ENCODE measurements at places on chromosomes 2 and 18.
A peak's percentile ranks its signal among the peaks of the same experiment; 100 is the strongest.

GRCh38 chr2:22153931-22154613, 1030.3 kb downstream of the TDRD15 start:
- no peak overlapping the region for H3K27ac ChIP-seq
- no peaks in the 10 kb centered on the region for H3K36me3 ChIP-seq
- no peak for DNase-seq
- H3K4me3 ChIP-seq, result no peak overlapping the region

- no peaks in the 10 kb centered on the region for H3K27me3 ChIP-seq
- DNase-seq, result no peak
- no peaks in the 10 kb centered on the region for H3K4me1 ChIP-seq
- no peaks in the 10 kb centered on the region for H3K36me3 ChIP-seq
- no peak overlapping the region for H3K4me3 ChIP-seq
- H3K27ac ChIP-seq, result no peak overlapping the region
Measured at GRCh38 chr2:234986876-234987720, 35.3 kb downstream of the SH3BP4 start.

- H3K4me3 ChIP-seq, result peak within 1 kb of the TSS; percentile 47
- peaks cover 61% of the 10 kb centered on the region for H3K4me1 ChIP-seq
- H3K36me3 ChIP-seq, result no peaks in the 10 kb centered on the region
- DNase-seq, result no peak
Measured at GRCh38 chr2:72917138-72917876, at the start of gene EMX1. Gene EMX1, plus strand, starts transcription at chr2:72917519. Its CDS starts 334 bp downstream, at chr2:72917853.

DNA sequence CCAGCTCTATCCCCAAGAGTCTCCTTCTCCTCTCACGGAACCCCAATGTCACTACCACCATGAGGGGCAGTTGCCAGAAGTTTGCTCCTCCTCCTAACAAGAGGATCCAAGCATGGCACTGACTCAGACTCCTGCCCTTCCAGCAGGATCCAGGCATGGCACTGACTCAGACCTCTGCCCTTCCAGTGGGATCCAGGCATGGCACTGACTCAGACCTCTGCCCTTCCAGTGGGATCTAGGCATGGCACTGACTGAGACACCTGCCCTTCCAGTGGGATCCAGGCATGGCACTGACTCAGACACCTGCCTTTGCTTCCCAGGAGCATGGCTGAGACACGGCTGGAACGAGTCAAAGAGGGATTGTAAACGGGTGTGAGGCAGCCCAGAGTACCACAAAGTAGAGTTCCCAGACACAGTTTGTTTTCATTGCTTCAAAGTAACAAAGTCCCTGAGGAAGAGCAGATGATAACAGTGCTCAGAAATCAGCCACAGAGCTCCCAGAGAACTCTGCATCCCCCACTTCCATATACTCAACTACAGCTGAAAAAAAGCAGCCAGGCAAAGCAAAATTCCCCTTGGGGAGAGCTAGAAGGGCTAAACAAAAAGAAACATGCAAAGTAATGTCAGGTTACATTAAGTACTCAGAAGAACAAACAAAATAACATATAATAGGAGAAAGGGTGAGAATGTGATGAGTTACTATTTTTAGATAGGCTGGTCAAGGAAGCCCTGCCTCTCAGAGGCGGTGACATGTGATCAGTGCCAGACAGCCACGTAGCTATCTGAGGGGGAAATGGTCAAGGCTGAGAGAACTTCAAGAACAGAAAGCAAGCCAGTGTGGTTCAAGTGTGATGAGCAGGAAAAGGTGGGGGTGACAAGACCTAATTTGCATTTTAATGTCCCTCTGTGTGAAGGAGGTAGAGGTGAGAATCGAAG, 3.0 kb downstream of the BUB1 start:
- H3K27ac ChIP-seq, result no peak overlapping the region
- H3K27me3 ChIP-seq, result no peaks in the 10 kb centered on the region
- peaks cover 16% of the 10 kb centered on the region for H3K4me1 ChIP-seq
- no peak for DNase-seq

GRCh38 chr2:241344925-241345651, 11.0 kb upstream of the FARP2 start:
- no peak for DNase-seq
- peaks cover 46% of the 10 kb centered on the region for H3K36me3 ChIP-seq
- H3K27me3 ChIP-seq, result no peaks in the 10 kb centered on the region
- H3K27ac ChIP-seq, result no peak overlapping the region

DNA sequence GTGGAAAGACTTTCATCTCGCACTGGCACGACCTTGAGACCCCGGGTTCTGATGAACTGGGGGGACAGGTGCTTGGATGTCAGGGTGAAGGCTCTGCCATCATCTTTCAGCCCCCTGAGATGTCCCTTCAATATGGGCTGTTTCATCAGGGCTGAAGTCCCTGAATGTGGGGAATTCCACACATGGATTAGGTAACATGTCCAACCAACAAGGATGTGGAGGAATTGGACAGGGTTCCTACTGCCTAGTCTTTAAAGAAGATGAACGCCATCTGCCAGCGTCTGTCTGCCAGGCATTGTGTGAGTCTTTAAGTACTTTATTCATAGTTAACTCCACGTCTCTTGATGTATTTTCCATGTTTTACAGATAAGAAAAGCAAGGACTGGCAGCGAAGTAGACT, 5.9 kb upstream of the GRHL1 start:
- H3K27me3 ChIP-seq, result no peaks in the 10 kb centered on the region
- no peaks in the 10 kb centered on the region for H3K36me3 ChIP-seq
- H3K4me1 ChIP-seq, result no peaks in the 10 kb centered on the region
- DNase-seq, result no peak

- no peaks in the 10 kb centered on the region for H3K4me1 ChIP-seq
- H3K4me3 ChIP-seq, result no peak overlapping the region
- no peaks in the 10 kb centered on the region for H3K27me3 ChIP-seq
- H3K36me3 ChIP-seq, result no peaks in the 10 kb centered on the region
Measured at GRCh38 chr2:177906041-177906718, 166.4 kb downstream of the PDE11A start.

DNA sequence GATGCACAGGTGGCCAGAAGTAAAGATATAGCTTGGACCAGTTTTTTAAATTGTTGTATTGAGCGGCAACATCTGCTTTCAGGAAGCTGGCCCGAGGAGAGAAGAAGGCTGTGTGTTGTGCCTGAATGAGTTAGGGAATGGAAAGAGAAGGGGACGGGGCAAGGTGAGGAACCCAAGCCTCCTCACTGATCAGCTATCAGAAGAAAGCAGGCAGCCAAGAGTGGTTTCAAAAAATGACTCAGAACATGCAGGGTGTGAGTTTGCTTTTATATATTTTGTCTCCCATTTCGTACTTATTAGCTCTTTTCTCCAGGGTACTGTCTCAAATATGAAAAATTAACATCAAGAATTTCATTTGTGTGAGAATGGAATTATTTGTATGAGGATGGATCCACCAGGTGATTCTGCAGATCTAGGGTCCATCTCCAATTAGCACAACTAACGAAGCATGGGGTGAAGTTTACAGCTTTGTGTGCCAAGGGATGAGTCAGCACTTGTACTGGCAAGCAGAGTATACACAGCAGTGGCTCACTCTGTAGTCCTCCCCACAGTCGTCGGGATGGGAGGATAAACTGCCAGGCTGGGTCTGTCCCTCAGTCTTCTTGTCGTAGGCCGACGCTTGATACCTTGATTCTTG, 175.7 kb downstream of the PIEZO2 start:
- H3K36me3 ChIP-seq, result no peaks in the 10 kb centered on the region
- DNase-seq, result no peak
- no peaks in the 10 kb centered on the region for H3K4me1 ChIP-seq
- no peak overlapping the region for H3K27ac ChIP-seq

DNA sequence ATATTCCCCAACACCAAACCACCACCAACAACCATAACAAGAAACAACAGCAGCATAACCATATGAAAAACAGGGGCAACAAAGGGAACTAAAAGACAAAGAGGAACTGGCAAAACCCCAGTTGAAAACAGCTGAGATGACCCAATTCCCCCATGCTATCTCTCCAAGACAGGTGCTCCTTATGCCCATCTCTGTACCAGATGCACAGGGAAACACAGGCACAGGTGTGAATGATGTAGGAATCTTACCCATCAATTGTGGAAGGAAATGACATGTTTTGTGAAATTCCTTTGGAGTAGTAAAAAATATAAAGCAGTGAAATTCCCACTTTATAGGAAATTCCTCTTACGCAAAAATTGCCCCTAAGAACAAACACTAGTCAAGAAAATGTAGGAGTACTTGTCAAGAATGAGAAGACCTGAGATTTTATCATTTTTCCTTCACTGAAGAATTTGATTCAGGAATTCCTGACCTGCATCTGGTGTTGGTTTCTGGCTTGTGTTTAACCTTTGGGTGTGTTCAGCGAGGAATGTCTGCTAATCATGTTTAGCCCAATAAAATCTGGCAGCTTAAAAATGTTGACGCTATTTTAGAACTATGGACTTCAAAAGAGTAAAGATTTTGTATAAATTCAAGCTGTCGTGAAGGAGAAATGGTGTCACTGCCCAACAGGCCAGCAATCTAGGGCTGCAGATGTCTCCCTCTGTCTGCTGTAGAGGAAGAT, 67.7 kb upstream of the ARHGAP28 start:
- no peak overlapping the region for H3K4me3 ChIP-seq
- H3K27ac ChIP-seq, result no peak overlapping the region
- H3K36me3 ChIP-seq, result no peaks in the 10 kb centered on the region

GRCh38 chr2:181778621-181779201, 98.4 kb upstream of the NEUROD1 start:
- H3K27ac ChIP-seq, result peak overlapping the region; percentile 82
- no peak overlapping the region for H3K4me3 ChIP-seq
- H3K27me3 ChIP-seq, result no peaks in the 10 kb centered on the region
- no peak for DNase-seq
- peaks cover 22% of the 10 kb centered on the region for H3K4me1 ChIP-seq

GRCh38 chr18:56030060-56030459, 442.1 kb upstream of the TCF4 start:
- no peak for DNase-seq
- H3K27ac ChIP-seq, result no peak overlapping the region
- H3K4me1 ChIP-seq, result no peaks in the 10 kb centered on the region
- H3K27me3 ChIP-seq, result no peaks in the 10 kb centered on the region
- H3K36me3 ChIP-seq, result no peaks in the 10 kb centered on the region
- H3K4me3 ChIP-seq, result no peak overlapping the region

DNA sequence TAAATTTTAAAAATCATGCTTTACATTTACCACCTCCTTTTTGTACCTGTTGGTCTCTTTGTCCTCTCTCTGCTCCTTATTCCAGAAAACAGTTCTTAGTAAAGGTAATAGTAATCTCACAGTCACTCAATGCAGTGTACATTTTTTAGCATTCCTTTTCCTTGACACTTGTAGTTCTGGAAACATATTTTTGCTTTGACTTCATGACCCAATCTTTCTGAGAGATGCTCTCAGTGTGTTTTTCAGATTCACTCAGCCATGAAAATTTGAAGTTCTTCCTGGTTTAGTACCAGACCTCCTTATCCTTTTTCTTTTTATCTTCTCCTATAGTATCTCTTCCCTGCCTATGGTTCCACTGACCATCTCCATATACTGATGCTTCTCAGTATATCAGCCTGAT, 747.5 kb upstream of the ZEB2 start:
- no peaks in the 10 kb centered on the region for H3K36me3 ChIP-seq
- H3K27me3 ChIP-seq, result no peaks in the 10 kb centered on the region
- DNase-seq, result no peak
- no peaks in the 10 kb centered on the region for H3K4me1 ChIP-seq
- no peak overlapping the region for H3K27ac ChIP-seq

GRCh38 chr18:48680339-48681250, 141.8 kb downstream of the CTIF start:
- H3K27me3 ChIP-seq, result no peaks in the 10 kb centered on the region
- H3K4me1 ChIP-seq, result peaks cover 7% of the 10 kb centered on the region
- peak; percentile 50 for DNase-seq
- no peak overlapping the region for H3K4me3 ChIP-seq

DNA sequence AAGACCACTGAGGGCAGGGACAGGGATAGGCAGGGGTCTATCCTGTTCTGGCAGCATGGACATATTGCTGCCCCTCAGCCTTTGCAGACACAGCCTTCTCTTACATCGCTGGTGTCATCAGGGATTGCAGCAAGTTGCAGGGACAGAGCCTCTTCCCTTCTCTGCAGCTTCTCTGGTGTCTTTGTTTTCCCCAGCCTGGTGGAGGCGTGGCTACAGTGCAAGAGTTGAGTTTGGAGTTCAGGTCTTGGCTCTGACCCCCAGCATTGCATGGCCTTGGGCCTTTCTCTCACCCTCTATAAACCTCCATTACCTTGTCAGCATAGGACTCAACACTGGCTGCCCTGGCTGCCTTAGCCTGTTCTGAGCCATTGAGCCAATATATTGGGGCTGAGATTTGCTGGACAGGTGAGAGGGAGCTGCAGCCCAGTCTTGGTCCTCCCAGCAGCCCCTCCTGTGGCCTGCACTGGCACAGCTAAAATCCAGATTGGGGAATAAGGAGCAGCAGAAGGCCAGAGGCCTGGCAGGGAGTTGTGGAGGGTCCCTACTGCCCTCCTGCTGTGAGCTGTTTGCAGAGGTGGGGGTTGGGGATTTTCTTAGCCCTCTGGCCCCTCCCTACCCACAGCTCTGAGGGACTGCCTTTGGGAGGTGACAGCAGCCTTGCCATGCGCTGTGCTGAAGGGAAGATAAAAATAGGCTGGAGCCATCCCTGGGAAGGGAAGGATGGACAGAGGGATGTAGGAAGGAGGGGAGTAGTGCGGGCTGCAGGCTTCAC, 22.8 kb downstream of the EHD3 start:
- no peak for DNase-seq
- H3K4me1 ChIP-seq, result no peaks in the 10 kb centered on the region
- H3K27me3 ChIP-seq, result no peaks in the 10 kb centered on the region

- no peak overlapping the region for H3K4me3 ChIP-seq
- no peaks in the 10 kb centered on the region for H3K4me1 ChIP-seq
- H3K36me3 ChIP-seq, result no peaks in the 10 kb centered on the region
- no peak for DNase-seq
- no peaks in the 10 kb centered on the region for H3K27me3 ChIP-seq
- H3K27ac ChIP-seq, result no peak overlapping the region
Measured at GRCh38 chr2:167275046-167275445, 386.8 kb downstream of the XIRP2 start.

DNA sequence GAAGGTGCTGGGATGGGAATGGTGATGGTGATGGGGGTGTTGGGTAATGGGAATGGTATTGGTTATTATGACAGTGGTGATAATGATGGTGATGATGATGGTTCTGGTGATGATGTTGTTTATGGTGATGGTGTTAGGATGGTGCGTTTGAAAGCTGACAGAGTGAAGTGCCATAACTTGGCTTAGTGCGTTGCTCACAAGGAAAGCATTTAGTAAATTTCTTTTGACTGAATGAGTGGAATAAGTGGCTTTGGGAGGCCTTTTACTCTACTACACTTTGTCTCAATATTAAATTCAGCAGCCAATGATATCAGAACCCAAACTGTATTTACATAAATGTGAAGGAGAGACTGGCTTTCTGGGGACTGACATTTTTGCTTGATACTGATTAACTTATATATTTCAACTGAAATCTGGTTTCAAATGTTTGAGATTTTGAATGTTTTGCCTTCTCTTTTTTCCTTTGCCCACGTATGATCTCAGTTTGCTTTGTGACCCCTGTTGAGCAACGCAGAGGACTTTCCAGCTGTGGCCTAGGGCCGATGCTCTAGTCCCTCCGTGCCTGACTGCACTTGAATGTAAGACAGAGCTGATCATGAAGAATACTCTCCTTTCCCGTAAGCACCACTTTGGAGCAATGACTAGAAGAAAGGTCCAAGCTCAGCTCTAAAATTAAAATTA, 128.5 kb upstream of the SH3BP4 start:
- H3K4me3 ChIP-seq, result no peak overlapping the region
- no peaks in the 10 kb centered on the region for H3K36me3 ChIP-seq
- no peaks in the 10 kb centered on the region for H3K27me3 ChIP-seq
- peaks cover 11% of the 10 kb centered on the region for H3K4me1 ChIP-seq
- peak; percentile 41 for DNase-seq
